Activated naive CD8-positive, alpha-beta T cell treated with anti-CD3 and anti-CD28 coated beads, Interleukin-2, amount 10 ng/mL, durations not matched to agents 7 days and 5 days (primary cell): ENCODE measurements at places on chromosomes 11 and 22. TPM values are rescaled to one million over a fixed set of nuclear protein-coding genes. Genes with fewer than 3 reads are reported as not detected.

DNA sequence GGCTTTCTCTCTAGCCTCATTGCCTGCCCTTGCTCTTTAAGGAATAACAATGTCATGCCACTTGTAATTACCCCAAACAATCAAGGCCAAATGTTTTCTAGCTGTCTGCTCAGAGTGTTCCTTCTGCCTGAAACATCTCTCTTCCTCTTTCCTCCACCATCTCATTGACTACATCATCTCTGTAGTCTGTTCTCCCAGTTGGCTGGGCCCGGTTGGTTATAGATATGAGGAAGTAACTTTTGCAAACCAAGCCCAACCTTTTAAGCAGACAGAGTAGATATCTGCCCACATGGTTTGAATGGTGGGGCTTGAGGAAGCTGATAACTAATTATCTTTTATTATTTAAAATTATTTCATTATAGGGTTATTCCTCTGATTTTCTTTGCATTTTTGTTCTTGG is 104.5 kb downstream of the NTM start:
- DNase-seq: no peak

DNA sequence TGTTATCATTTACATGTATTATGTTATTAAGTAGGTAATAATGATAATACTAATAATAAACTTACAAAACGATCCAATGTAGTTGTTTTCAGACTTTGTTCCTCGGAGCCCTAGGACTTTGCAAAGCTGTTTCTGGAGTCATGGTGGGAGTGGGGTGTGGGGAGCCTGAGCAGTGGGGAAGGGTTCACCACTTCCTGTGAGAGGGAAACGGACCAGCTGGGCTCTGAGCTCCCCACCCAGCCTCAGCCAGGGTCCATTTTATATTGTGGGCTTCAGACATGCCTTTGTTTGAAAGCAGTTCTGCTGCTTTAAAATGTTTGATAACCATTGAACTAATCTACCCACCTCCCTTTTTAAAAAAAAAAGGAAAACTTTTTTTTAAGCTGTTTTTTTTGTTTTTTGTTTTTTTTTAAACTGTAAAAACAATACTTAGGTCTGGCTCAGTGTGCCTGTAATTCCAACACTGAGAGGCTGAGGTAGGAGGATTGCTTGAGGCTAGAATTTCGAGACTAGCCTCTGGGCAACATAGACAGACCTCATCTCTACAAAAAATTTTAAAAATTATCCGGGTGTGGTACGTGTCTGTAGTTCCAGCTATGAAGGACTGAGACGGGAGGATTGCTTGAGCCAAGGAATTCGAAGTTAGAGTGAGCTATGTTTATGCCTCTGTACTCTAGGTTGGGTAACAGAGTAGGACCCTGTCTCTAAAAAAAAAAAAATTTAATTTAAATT is 7.0 kb downstream of the SERPING1 start:
- DNase-seq: no peak

DNA sequence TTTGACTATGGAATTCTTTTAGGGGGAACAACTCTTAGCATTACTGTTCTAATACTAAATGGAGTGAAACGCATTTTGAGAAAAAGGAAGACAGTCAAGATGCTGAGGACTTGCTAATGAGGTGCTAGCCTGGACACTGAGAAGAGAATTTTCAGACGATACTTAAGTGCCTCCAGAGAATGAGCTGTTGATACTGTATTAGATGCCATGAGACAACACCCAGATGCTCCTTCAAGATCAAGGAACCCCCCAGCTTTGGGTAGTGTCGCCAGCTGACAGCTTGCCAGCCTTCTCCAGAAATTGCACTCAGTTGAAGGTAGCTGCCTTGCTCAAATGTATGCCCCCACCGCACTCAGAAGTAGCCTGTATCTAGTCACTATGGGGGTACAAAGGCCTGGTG is 52.5 kb upstream of the SLC36A4 start:
- no peak for DNase-seq

The PGR gene
- not detected for total RNA-seq

The PDGFB gene
- 7.2 TPM for total RNA-seq

The P2RY6 gene
- total RNA-seq: not detected

DNA sequence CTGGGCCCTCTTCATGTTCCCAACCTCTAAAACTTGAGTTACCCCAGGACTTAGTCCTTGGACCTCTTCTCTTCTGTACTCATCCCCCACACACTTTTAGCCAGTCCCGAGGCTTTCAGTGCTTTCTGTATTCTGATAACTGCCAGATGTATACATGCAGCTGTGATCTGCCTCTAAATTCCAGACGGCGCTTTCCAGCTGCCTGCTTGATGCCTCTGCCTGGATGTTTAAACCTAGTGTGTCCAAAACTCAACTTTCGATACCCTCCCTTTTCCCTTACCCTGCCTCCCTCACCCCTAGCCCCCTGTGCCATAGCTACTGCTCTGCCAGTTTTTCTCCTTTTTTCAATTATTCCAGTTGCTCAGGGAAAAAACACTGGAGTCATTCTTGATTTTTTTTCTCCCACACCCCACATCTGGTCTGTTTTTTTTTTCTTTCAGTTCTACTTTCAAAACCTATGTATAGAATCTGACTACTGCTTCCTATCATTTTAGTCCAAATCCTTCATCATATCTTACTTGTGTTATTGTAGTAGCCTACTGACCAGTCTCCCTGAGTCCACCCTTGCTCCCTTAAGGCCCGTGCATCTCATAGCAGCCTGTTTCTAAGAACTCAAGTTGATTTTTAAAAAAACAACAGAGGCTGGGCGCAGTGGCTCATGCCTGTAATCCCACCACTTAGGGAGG is 32.9 kb upstream of the TECTA start:
- no peak for DNase-seq

DNA sequence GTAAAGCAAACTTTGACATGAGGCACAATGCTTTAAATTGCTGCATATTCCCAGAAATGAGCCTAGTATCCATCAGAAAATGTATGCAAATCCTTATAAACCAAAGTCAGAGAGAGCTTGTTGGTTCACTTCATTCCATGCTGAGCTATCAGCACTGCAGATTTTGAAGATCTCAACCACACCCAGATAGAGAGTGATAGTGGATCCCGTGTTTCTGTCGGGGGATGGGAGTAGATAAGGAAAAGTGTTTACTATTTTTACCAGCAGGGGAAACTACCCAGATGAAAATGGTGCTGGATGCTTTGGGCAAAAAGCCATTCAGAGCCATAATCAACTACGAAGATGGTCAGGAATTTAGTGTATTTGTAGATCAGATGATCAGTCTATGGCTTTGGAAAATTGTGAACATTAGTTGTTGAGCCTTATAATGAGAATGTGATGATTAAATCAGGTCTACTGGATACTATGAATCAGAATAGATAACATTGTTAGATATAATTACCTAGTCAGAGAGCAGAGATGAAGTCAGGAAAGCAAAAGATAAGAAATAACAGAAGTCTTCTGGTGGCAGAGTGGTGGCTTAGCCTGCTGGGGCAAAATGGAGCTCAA is 10.8 kb downstream of the OR51B6 start:
- DNase-seq: no peak

- no peak for DNase-seq
These were observed 65.8 kb downstream of the CSTPP1 start for GRCh38 chr11:47002390-47002789.

DNA sequence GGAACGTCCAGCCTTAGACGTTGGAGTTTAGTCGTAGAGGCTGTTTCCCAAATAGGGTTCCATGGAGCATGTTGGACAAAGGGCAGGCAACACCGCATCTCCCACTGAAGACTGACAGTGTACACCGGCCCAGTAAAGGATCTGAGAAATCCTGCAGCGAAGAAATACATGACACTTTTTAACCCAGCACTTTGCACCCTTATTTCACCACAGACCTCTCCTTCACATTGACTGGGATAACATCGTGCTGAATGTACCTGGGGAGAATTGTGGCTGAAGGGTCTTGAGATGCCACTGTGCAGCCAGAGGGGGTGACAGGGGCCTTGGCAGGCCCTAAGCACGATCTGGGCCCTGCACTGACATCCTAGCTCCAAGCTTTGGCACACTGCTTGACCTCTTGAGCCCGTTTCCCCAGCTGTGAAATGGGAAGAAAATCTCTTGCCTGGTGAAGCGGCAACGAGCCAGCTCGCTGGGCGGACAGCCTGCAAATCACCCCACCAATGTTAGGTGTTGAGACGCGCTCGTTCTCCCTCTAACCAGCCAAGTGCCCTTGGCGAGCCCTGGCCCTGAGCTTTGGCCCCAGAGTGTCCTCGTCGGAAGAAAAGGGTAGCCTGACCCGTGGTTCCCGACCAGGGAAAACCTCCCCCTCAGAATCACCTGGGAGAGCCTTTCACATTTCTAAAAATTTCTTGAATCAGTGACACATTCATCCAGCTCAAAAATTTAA is 13.4 kb downstream of the CD5 start:
- no peak for DNase-seq

The ANO9 gene
- 122 TPM for total RNA-seq
